ENCODE measurements at places on chromosomes 11 and 22.

GRCh38 chr11:34823639-34824038, 92.5 kb downstream of the APIP start:
- no peak for DNase-seq

GRCh38 chr11:3955299-3955665, 99.8 kb downstream of the STIM1 start:
- no peak for DNase-seq

- no peak for DNase-seq
Measured at GRCh38 chr22:42807185-42807584, 49.9 kb downstream of the ARFGAP3 start.

- DNase-seq = no peak
Measured at GRCh38 chr22:29194184-29194583, 11.5 kb upstream of the EMID1 start.

DNA sequence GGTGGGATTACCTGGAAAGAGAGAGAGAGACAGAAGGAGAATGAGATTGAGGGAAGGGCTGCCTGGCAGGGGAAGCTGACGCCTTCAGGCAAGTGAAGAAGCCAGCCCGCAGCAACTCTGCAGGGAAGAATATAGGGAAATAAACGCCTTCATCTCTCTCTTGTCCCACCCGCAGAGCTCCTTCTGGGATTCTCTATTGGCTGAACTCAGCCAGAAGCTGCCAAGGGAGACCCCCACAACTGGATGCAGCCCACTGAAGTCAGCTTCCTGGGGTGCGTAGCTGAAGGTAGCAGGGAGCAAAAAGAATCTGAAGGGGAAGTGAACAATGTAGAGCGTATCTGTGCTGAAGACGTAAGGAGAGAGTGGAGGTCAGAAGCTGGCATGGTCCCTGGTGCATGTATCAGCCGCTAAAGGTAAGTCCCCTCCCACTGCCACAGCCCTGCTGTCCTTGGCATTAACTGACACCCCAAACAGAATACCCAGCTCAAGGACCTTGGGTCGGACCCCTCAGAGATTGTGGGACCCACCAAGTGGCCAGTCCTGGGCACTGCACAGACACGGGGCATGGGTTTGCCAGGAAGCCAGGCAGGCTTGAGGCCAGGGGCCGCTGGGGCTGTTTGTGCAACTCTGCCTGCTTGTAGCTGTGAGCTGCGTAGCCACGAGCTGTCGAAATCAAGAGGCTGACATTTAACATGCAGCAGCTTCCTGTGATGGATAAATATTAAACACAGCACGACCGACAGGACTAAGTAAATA, 469.9 kb downstream of the MN1 start:
- no peak for DNase-seq

GRCh38 chr11:34505874-34506273, 7.7 kb downstream of the ELF5 start:
- no peak for DNase-seq

DNA sequence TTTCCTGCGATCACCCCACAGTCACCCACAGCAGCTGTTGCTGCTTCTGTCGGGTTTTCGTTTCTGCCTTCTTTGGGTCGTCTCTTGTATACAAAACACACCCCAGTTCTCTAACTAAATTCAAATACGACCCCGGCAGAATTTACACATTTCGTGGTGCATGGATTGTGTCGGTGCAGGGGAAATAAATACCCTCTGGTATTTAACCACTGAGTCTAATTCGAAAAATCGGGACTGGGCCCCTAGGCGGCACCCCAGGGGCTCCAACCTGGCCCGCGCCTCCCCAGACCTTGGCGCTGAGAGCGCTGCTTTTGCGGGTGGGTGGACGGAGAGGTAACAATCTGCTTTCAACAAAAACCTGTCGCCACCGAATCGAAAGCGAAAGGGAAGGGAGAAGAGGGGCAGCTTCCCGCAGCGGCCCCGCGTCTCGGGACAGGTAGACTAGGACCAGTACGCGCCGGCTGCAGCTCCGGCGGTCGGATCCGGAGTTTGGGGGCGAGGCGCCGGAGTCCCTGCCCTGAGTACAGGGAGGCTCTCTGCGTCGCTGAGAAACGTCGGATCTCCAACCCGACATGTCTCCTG, 4.4 kb downstream of the ALX4 start:
- peak; percentile 73 for DNase-seq

- no peak for DNase-seq
Measured at GRCh38 chr11:65634440-65634839, 3.5 kb upstream of the SIPA1 start.

- DNase-seq = no peak
Measured at GRCh38 chr11:85540181-85540580, 87.0 kb downstream of the DLG2 start.

GRCh38 chr11:128187835-128188234, 399.5 kb downstream of the ETS1 start:
- DNase-seq = no peak

DNA sequence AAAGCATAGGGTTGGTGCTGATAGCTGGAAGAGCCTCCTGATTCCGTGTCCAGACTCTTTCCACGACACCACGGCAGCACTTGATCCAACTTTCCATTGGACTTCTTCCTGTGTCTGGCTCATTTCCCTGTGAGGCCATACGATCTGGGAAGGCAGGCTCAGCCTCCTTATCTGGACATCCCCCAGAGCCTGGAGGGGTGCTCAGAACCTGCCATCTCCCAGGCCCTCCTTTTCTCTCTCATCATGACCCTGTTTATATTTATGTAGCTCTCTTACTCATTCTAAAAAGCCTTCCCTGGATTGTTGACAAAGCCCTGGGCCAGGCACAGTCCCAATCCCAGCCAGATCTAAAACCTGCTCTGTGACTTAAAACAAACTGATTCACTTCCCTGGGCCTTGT, 7.8 kb upstream of the BCL9L start:
- no peak for DNase-seq

DNA sequence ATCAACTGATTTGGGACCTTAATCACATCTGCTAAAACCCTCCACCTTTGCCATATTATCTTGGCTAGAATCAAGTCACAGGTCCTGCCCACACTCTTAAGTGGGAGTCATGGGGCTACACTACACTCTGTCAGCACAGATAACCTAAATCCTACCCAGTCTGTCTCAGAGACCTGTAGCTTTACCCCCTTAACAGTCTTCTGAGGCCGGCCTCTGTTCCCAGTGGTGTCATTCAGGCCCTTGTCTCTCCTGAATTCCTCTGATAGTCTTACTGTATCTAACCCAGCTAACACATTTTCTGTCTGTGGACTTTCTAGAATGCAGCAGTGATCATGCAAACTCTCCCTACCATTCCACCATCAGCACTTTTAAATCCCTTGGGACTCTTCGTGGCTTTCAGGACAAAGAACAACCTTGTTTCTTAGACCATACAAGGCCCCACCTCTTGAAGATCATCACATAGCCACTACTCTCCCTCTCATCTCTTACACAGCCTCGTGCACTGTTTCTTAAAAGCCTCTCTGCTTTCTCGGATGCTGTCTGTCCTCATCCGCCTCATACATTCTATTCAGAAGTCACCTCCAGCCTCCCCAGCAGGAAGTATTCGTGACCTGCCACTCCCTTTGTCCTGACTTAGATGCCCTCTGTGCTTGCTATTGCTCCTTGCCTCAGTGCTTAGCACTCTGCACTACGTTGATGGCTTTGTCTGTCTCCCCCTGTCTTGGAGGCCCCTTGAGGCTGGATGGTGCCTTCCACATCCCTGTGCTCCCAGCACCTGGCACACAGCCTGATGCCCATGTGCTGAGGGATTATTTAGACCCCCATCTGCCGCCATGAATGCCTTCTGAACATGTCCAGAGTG, 57.9 kb downstream of the PANX1 start:
- DNase-seq = no peak

GRCh38 chr11:104332110-104332509, 168.2 kb upstream of the PDGFD start:
- no peak for DNase-seq

DNA sequence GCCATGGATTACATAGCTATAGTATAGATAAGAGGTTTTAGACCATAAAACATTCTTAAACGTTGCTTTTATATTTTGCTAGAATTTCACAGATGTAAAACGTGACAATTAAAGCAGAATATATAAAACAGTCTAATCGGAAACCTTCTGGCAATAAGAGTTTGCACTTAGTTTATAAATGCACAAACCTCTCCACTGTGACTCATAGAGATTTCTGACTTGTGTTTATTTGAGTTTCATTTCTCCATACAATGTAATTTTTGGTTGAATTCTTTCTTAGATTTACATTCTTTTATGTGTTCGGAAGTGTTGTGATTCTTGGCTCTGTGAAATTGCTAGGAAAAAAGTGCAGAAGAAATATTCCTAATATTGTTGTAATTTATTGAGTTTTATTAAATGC, 288.7 kb upstream of the CTSC start:
- no peak for DNase-seq

- DNase-seq = no peak
Measured at GRCh38 chr11:27464289-27464696, 8.3 kb downstream of the LGR4 start.

DNA sequence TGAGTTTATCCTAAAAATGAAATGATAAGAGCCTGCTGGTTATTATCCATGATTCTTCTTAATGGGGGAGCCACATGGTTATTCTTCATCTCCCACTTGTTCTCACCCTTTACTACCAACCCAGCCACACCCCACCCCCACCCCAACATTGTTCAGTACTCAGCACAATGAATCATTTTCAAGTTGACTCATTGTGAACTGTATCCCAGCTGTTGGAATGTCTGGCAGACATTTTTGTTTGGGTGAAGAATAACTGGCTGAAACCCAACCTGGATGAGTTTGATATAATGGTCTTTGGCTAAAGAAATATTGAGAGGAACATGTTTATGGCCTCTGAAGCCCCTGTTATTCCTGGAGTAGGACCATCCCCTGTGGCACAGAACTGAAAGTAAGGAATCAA, 136.2 kb downstream of the ELP4 start:
- no peak for DNase-seq

- DNase-seq = no peak
Measured at GRCh38 chr22:42930810-42931420, 73.8 kb upstream of the ARFGAP3 start.

- no peak for DNase-seq
Measured at GRCh38 chr11:46278387-46279125, 1.1 kb downstream of the CREB3L1 start.

GRCh38 chr22:42910221-42910942, 53.3 kb upstream of the ARFGAP3 start:
- DNase-seq = no peak

- DNase-seq = no peak
Measured at GRCh38 chr22:49541693-49542230, 285.9 kb downstream of the BRD1 start.

Measured in B cell (primary cell).